ENCODE measurements at places on chromosomes 16 and 17.

DNA sequence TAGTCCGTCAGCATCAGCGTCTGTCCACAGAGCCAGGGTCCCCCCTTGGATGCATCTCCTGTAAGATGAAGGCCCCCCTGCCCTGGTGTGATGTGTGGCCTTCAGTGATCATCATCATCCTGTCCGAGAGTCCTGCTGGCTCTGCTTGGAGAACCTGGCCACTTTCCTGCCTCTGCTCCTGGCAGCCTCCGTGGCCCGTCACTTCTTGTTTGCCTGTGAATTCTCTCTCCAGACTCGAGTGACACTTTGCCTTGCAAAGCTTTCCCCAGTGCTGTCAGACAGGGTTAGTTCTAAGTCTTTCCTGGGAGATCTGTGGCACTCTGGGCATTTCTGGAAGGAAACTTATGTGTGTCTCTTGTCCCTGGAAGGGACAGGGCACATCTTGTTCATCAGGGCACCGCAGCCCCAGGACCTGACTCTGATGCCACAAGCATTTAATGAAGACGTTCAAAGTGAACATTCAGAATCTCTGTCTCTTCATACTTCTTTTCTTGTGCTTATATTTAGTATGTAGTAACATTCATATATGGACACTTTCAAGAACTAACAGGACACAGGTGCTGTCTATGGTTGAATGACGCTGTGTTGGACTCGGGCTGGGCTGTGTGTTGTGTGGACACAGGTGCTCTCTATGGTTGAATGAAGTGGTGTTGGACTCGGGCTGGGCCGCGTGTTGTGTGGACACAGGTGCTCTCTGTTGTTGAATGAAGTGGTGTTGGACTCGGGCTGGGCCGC, 68.5 kb downstream of the RPTOR start:
- DNase-seq: no peak

DNA sequence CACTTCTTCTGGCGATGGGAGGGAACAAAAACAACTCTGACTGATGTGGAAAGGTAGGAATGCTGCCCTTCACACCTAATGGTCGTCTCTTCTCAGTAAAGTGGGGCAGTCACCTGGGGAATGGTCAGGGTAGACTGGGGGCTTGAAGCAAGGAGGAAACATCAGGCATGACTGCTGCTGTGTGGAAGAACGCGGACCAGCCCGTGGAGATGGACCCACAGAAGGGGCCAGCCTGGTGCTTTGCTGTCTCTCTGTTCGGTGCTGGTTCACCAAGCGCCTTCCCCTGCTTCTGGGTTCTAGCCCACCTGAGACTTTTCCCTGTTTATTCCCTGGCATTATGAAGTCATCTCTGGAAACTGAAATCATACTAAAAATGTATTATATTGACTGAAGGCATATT, 96.2 kb upstream of the DNAH17 start:
- no peak for DNase-seq

DNA sequence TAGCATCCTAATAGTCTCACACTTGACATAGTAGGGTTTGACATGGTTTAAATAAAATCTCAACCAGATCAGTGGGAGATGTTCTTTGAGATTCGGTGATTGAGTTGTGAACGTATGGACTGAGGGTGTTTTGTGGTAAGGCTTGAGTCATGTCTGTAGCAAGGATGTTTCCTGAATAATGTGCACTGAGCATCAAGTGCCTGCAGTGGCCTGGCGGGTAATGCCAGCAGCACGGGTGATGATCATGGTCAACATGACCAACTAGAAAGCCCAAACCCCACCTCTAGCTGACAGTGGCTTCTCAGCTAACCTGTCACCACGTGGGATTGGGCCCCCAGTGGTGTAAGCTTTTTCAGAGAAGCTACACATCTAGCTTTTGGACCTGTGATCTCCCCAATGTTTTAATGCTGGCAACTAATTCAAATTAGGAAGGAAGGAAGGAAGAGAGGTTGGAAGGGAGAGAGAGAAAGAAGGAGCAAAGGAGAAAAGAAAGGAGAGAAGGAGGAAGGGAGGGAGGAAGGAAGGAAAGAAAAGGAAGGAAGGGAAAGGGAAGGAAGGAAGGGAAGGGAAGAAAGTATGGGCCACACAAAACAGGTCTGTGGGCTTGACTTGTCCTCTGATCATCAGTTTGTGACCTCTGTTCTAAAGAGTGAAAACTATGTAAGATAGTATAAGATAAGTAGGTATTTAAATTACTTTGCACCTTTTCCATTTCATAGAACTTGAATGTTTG, 55.4 kb downstream of the WWOX start:
- DNase-seq: no peak

- DNase-seq: no peak
Observed at GRCh38 chr16:20903899-20904506, 3.4 kb downstream of the LYRM1 start.

GRCh38 chr17:54785643-54786268, 114.9 kb upstream of the TOM1L1 start:
- no peak for DNase-seq

Data from kidney epithelial cell (primary cell).